Posterior vena cava (tissue), 2 donors: ENCODE measurements at places on chromosomes 2 and 18.

DNA sequence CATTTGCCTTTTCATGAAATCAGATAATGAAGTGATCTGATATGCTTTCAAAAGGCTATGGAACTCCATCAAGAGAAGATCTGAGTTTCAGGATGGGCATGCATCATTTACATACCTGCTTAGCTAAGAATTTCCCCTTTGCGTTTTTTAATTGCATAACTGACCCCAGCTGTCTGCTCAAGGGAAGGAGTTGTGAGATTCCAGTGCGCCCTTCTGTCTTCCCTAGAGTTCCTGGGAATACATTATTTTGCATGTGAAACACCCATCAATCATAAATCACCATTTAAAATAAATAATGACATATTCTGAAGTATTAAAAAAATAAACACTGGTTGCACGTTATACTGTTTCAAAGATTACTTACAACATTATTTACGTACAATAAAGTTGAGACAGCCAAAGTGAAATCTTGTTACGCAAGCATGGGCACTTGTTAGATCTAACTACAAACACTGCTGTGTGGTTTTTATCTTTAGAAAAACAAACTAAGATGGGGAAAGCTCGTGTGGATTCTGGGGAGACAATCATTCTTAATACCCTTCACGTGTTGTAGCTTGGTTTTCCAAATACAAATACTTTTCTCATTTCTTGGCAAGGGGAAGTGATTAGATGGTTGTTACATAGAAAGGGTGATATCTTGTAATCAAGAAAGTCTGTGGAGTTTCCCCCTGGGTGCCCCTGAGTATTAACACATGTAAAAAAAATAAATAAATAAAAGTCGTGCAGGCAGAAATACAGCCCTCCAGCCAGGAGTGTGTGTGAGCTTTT is 125.7 kb upstream of the LMAN1 start:
- no peak for DNase-seq

GRCh38 chr2:195500879-195501278 is 156.1 kb upstream of the SLC39A10 start:
- DNase-seq = no peak

DNA sequence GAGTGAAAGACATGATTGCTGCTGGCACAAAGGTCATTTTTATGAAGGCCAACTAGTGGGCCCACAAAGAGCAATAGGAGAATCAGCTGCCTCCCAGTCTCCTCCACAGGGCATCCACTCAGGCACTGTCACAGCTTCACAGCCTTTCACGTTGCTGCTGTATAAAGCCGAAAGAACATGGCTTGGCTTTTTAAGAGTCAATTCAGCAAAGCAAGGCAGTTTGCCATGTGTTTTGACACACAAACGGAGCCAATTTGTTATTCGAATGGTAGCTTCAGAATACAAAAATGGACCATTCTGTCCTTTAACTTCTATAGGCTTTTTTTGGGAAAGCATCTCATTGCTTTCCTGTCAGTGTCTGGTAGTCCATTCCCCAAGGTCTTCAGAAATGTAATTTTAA is 283.4 kb upstream of the PARD3B start:
- DNase-seq = no peak

DNA sequence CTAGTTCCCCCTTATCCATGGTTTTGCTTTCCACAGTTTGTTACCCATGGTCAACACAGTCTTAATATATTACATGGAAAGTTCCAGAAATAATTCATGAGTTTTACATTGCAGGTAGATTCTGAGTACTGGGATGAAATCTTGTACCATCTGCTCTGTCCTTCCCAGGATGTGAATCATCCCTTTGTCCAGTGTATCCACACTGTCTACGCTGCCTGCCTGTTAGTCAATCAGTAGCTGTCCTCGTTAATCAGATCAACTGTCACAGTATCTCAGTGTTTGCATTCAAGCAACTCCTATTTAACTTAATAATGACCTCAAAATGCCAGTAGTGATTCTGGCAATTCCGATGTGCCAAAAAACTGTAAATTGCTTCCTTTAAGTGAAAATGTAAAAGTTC is 76.3 kb downstream of the DYNC1I2 start:
- DNase-seq = no peak
